ENCODE measurements at places on chromosomes 12 and 14.

DNA sequence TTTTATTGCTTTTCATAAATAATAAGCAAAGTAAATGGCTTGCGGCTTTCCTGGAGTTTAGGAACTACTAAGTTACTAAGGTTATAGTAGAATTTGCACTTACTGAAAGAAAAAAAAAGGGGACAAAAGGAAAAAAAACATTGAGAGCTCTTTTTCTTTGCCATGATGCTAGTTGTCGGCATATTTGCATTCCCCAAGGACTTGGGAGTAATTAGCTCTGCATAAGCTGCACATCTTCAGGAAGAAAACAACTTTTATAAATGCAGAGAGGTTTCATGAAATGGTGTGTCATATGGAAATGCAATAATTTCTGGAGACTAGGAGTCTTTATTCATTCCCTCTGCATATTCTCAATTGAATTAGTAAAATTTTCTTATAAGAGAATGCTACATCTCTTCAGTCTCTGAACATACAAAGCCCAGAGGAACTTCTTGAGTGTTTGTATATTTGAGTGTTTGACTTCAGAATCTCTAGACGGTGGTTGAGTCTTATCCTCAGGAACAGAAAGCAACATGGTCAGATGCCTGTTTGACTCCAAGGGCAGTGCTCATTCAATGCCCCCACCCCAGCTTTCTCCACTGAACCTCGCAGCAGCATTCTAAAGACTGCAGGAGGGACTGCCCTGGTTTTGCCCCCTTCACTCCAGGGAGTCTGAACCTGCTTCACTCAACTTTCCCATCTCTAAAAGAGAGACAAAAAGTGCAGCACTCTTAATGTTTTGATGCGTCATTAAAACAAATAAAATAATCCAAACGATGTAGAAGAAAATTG lies 158.9 kb upstream of the EEA1 start:
- DNase-seq: no peak

GRCh38 chr12:85588221-85588620 lies 248.0 kb downstream of the RASSF9 start:
- no peak for DNase-seq

GRCh38 chr14:104979758-104980610 lies 1.8 kb upstream of the AHNAK2 start:
- DNase-seq: no peak

DNA sequence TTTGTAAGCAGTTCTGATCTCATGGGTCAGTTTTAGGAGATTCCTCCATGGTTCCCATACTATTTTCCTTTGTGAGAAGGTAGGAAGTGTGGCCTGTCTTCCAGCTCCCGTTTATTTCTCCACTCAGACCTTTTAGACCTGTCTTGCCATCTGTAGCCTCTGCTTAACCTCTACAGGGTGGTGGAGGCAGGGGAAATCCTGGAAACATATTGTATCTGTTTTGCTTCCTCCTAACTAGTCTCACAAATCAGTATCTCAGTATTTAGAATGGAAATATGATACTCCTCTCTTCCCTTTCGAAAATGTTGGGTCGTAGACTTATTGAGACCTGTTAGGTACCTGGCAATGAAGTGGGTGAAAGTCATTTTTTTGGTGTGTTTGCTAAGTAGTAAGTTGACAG lies 399.4 kb upstream of the RGS6 start:
- DNase-seq: no peak

GRCh38 chr12:76266797-76267196 lies 81.4 kb downstream of the BBS10 start:
- no peak for DNase-seq
